ENCODE measurements at places on chromosomes 12 and 14.

DNA sequence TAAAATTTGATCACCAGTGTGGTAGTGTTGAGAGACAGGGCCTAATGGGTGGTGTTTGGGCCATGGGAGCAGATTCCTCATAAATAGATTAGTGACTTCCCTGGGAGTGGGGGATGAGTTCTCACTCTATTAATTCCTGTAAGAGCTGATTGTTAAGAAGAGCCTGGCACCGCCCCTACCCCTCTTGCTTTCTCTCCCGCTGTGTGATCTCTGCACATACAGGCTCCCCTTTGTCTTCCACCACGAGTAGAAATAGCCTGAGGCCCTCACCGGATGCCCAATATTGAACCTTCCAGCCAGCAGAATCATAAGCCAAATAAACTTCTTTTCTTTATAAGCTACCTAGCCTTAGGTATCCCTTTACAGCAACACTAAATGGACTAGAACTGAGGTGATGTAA is 31.9 kb upstream of the CAND1 start:
- no peak for DNase-seq

DNA sequence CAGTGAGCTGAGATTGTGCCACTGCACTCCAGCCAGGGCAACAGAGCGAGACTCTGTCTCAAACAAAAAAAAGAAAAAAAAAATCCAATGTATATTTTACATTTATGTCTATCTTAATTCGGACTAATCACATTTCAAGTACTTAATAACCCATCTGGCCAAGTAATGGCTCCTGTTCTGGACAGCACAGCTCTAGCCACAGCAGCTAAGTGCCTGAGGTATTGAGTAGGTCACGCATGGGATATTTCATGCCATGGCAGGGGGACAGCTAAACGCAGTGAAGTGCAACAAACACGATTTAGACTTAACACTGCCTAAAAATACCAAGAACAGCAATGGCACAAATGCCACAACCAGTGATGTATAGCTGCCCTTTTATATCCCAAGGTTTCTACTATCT is 8.0 kb downstream of the BAZ1A start:
- no peak for DNase-seq

DNA sequence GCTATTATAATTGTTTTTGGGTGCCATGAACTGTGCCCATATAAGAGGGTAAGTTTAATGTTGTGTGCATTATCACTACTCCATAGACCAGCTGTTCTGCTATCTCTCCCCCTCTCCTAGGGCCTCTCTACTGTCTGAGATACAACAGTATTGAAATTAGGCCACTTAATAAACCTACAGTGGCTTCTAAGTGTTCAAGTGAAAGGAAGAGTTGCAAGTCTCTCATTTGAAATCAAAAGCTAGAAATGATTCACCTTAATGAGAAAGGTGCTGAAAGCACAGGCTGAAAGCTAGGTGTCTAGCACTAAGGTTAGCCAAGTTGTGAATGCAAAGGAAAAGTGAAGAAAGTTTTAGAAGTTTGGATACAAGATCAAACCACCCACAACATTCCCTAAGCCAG is 168.0 kb downstream of the SLC16A7 start:
- DNase-seq, result no peak

DNA sequence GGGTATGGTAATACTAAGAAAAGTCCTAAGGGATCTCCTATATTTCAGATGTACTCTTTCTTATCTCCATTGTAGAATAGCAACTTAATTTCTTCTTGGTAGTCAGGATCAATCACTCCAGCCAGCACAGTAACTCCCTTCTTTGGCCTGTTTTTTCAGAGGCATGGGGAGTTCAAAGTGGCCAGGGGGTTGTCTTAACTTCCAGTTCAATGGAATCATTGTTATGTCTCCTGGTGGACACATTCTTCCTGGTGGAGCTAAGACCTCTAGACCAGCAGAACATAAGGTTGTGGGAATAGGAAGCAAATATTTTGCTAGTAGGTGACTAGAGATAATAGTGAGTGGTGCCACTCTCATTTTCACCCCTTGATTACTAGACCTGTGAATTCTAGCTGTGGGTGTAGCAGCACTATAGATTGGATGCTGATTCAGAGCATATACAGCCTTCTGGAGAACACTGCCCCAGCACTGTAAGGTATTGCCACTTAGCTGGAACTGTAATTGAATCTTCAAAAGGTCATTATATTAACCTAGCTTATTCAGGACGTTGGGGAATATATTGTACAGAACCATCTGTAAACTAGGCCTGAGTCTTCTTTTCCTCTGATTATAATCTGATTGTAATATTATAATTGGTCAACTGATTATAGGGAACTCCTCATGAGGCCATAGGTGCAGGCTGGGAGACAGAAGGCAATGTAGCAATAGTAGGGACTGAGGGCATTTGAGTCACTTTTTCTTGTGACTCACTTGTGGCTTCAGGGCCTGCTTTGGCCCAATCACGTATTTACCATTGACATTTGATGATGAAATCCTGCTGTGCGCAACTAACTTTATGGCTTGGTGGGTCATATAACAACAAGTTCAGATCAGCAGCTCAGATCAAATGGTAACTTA is 60.2 kb upstream of the ATP2B1 start:
- no peak for DNase-seq

GRCh38 chr12:51970904-51971646 is 19.6 kb downstream of the ACVR1B start:
- DNase-seq, result peak; percentile 32

DNA sequence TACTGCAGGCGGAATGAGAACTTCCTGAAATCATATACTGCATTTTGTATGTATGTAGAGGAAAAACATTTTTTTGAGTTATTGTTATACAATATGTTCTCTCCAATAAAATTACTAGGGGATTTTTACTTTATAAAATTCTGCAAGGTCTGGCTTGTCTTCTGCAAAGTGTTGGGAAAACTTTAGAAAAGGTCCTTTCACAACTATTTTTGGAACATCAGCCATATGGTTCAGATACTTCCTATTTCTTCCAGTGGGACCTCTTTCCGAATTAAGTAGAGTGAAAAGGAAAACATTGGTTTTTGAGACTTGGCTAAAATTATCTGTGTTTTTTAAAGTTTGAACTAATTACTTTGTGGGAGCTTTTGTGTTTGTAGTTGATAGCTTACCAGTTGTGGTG is 52.7 kb downstream of the DAAM1 start:
- DNase-seq, result no peak

- no peak for DNase-seq
These were observed 6.3 kb upstream of the TUBA1B start for GRCh38 chr12:49137476-49137875.

- DNase-seq, result no peak
These were observed 263.5 kb upstream of the ALG10B start for GRCh38 chr12:38053113-38053512.

GRCh38 chr14:97642631-97643030 is 845.4 kb downstream of the VRK1 start:
- no peak for DNase-seq

DNA sequence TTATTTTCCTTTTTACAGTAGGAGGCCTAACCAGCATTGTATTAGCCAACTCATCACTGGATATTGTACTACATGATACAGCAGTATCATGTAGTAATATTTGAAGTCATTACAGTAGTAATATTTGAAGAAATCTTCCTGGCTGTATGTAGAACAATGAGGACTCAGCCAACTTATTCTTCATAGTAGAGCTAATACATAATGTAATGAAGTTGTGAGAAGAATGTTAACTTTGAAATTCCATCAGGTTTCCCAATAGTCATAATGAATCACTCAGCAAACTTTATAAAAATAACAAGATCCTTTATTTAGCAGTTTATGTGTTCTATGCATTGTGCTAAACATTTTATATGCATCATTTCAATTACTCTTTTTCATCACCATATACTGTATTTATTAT is 61.8 kb downstream of the LRRK2 start:
- no peak for DNase-seq

- no peak for DNase-seq
These were observed 60.4 kb upstream of the SINHCAF start for GRCh38 chr12:31386364-31386777.

GRCh38 chr14:92704036-92704804 is 44.2 kb downstream of the LGMN start:
- DNase-seq, result no peak

GRCh38 chr12:38118632-38119031 is 197.9 kb upstream of the ALG10B start:
- DNase-seq, result no peak

- no peak for DNase-seq
These were observed 28.6 kb upstream of the NR1H4 start for GRCh38 chr12:100445081-100445481.
